ENCODE measurements at places on chromosomes 2 and 18.

DNA sequence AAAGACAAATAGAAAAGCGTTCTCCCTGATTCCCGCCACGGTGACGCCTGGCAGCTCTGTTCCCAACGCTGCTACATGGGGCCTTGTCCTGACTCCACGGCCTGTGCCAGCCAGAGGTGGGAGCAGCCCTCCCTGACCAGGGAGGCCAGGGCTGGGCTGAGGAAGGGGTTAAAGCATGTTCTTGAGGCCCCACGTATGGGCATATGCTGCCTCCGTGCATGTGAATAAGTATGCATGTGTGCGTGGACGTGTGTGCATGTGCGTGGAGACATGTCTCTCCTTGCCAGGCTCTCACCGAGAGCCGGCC is 1.6 kb upstream of the SNED1 start:
- DNase-seq: no peak

DNA sequence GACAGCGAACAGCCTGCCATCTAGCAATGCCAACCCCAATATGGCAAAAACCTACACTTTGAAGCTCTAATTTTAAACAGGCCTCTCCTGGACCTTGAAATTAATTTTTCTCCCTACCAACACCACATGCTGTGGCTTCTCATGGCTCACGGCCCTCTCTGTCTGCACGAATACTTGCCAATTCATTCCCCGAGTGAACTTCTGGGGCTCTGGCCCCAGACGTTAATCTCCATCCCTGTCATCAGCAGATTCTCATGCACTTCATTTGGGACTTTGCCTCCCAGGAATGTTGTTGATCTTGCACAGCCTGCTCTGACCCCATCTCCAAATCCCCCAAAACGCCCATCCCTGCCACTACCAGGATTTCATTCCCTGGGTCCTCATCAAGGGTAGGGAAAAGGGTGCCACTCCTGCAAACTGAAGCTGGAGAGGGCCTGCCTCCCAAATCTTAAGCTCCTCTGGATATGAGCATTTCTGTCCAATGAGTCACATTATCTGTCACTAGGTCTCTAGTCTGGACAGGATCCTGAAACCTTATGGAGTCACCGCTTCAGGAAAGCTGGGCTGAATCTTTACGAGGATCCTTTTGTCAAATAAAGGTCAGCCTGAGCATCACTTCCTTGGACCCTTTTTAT is 10.4 kb downstream of the FIGLA start:
- DNase-seq: no peak

GRCh38 chr2:46339200-46339599 is 42.0 kb downstream of the EPAS1 start:
- DNase-seq: no peak

DNA sequence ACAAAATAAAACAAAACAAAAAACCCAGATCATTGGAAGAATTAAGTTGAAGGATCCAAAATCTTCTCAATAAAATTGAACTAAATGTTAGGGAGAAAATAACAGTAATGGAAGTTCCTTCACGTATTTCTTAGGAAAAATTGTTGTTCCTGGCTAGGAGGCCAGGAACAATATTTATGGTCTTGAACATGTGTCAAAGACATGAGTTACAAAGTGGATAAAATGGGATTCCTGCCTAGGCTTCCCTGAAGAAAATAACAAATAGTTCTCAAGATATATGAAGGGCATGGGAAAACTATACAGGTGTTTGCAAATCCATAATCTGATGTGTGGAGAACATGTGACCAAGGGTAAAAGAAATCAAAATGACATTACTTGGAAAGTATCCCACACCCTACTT is 67.6 kb upstream of the ITGB6 start:
- DNase-seq: no peak

DNA sequence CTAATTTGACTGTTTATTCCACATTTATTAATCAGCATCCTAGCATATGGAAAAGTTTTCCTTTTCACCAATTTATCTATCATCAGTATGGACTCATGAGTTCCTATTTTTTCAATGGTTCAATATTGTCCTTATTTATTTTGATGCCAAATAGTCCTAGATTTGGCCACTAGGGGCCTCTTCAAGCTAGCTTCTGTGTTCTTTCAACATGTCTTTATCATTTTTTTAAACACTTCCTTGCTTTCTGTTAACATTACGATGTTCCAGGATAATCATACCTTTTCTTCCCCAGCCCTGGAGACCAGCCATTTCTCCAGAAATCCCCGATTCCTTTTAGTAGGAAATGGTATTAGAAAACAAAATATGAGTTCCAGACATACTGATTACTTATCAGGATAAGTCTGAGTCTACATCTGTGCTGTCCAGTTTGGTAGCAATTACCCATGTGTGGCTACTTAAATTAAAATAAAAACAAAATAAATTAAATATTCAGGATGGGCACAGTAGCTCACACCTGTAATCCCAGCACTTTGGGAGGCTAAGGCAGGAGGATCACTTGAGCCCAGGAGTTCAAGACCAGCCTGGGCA is 70.6 kb downstream of the RPE start:
- DNase-seq: no peak

- no peak for DNase-seq
These were observed 26.6 kb downstream of the NHEJ1 start for GRCh38 chr2:219133976-219134375.

GRCh38 chr2:170733798-170734600 is 18.9 kb downstream of the SP5 start:
- no peak for DNase-seq
